NCI-H1105 treated with DMSO at 0.1 percent for 48 hours (cell line): ENCODE measurements at places on chromosomes 2 and 18.

DNA sequence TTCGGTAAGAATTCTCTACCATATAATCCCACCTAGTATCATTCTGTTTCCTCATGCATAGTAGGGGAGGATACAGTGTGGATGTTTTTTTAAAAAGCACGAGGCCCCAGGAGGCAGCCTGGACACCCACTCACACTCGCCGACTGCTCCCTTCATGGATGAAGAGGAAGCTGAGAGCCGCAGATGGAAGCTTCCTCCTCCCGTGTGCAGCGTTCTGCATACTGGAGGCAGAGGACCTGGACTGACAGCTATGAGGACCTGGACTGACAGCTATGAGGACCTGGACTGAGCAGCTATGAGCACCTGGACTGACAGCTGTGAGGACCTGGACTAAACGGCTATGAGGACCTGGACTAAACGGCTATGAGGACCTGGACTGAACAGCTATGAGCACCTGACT lies 234.4 kb downstream of the NDUFA10 start:
- DNase-seq, result no peak

DNA sequence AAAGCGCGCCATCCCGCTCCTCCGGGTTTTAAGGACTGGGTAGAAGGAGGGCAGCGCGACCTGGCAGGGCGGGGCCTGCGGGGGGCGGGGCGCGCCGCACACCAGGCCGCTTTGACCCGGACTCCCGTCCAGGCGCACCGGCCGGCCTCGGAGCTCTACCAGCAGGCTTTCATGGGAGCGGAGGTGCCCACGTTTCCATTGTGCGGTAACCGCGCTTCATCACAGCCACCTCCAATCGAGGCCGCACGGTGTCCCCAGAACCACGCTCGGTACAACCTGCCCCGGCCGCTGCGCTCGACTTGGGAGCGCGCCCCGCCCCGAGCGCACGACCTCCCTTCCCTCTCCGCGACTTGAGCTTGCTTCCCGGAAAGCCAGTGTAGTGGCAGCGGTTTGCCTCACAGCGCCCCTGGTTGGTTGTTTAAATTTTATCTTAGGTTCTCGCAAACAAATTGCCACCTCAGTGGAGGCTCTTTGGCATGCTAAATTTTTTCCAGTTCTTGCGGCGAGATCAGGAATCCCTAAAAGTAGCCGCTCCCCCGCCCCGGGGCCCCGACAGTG lies 280 bp upstream of the CYP1B1 start:
- DNase-seq, result peak; percentile 81

- no peak for DNase-seq
These were observed 249.3 kb downstream of the PARD3B start for GRCh38 chr2:204794624-204795023.

GRCh38 chr2:51025906-51026555 lies 5.9 kb downstream of the NRXN1 start:
- DNase-seq, result no peak

GRCh38 chr18:47558110-47558750 lies 306.8 kb upstream of the SKOR2 start:
- DNase-seq, result no peak

- DNase-seq, result no peak
These were observed 85.1 kb upstream of the ACAA2 start for GRCh38 chr18:49898421-49898820.

DNA sequence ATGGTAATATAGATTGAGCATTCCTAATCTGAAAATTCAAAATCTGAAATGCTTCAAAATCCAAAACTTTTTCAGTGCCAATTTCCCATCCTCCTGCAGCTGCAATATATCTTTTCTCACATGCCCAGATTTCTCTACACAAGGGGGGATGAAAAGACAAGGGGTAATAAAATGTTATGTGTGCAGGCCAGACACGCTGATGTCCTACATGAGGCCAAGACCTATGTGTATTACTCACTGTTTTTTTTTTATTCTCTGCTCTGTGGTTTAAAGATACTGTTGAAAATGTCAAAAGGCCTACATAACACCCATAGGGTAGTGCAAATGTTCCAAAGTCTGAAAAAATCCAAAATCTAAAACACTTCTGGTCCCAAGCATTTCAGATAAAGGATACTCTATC lies 41.2 kb upstream of the CWC22 start:
- no peak for DNase-seq

DNA sequence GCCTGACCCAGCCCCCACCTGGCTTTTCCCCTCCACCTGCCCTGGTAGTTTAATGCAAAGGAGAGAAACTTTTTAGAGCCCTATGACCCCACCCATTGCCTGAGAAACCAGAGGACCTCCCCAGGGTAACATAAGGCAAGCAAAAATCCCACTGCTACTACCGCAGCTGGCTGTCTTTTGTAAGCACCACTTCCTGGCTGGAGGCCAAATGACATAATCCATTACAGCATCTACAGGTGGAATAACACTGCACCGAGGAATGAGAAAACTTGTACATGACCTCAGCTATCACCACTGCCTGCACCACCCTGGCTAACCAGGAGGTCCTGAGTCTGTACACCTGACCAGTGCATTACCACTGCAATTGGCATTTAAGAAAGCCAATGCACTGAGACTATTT lies 149.6 kb upstream of the GALNT5 start:
- DNase-seq, result peak; percentile 70

DNA sequence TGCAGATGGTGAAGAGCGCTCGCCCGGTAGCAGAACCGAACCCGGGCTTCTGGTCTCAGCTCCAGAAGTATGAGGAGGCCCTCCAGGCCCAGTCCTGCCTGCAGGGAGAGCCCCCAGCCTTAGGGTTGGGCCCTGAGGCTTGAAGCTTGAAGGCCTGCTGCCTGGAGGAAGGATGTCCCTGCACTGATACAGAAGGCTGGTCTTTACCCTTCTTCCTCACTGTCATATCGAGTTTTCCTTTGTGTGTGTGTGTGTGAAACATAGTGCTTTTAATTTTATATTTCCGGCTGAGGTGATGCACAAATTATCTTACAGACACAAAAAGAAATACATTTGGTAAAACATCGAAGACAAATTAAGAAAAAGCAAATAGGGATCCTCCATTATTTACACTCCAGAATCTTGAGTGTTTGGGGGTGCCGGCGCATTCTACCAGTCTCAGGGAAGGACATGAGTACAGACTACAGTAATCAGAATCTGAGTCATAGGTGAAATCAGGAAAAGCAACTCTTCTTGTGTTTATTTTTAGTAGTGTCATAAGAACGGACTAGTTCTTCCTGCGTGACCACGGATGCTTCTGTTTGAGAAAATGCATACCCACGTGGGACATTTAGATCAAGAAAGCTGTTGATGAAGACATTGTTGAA lies 1.3 kb downstream of the DUSP28 start:
- no peak for DNase-seq

DNA sequence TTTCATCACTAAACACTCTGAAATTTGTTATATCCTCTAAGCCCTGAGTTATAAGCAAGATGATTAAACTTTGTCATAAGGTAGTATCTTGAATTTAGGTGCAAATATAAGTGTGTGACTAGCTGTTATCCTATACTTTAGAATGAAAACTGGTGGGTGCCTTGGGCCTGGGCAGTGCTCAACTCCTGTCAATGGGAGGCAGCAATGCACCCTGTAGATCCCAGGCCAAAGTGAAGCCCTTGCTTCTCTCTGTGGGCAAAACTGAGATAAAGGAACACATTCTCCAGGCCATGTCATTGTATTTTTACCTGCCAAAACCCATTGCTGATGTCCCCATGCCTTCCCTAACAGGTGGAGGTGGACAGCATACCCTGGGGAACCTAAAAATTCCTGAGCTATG lies 525.2 kb downstream of the TNS1 start:
- DNase-seq, result no peak
